Hepatocyte (in vitro differentiated cells): ENCODE measurements at places on chromosomes 2 and 18. TPM values are rescaled to one million over a fixed set of nuclear protein-coding genes. Genes with fewer than 3 reads are reported as not detected.

Gene SKA1
- 1.5 and 4.0 TPM in 2 replicates for polyA plus RNA-seq

Gene SULT1C2
- 11.4 and 15.3 TPM in 2 replicates for polyA plus RNA-seq

Gene EMX1
- polyA plus RNA-seq: 0.16 and 0.34 TPM in 2 replicates

Gene GCG
- polyA plus RNA-seq: 4.4 and 100 TPM in 2 replicates

Gene CCDC141
- polyA plus RNA-seq: 3.0 and 3.8 TPM in 2 replicates

Gene STARD6
- polyA plus RNA-seq: 0.18 and 0.81 TPM in 2 replicates

Gene KIF1A
- 16.1 and 19.9 TPM in 2 replicates for polyA plus RNA-seq

Gene EGR4
- polyA plus RNA-seq: 0.78 and 1.9 TPM in 2 replicates

Gene VAMP5
- polyA plus RNA-seq: 36.1 TPM in 2 replicates

Gene MC4R
- polyA plus RNA-seq: not detected in 2 replicates

Gene FBXO48
- 0.36 and 0.58 TPM in 2 replicates for polyA plus RNA-seq

Gene HNMT
- 16.4 and 23.4 TPM in 2 replicates for polyA plus RNA-seq

Gene TMEM169
- polyA plus RNA-seq: 0.91 and 0.97 TPM in 2 replicates

Gene SPHKAP
- polyA plus RNA-seq: not detected in 2 replicates

DNA sequence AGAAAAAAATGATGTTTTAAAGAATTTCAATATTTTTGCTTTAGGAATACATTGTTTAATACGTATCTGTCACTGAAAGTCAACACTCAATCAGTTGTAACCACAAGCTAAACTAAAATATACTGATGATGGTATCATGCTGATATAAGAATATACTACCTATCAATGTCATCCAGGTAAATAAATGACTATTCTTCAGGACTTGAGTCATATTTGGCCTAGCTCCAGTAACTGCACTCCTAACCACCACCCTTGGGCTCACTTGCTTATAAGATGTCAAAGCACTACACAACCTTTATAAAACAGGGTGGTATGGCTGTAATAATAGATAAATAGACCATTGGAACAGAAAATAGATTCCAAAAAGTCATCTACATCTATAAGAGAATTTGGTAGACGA, 48.8 kb downstream of the RND3 start:
- no peak for DNase-seq

- DNase-seq: no peak
These were observed 10.7 kb upstream of the HPCAL1 start for GRCh38 chr2:10292033-10292432.

- peak; percentile 42 for DNase-seq
These were observed 76.9 kb upstream of the AGAP1 start for GRCh38 chr2:235416858-235417499.

DNA sequence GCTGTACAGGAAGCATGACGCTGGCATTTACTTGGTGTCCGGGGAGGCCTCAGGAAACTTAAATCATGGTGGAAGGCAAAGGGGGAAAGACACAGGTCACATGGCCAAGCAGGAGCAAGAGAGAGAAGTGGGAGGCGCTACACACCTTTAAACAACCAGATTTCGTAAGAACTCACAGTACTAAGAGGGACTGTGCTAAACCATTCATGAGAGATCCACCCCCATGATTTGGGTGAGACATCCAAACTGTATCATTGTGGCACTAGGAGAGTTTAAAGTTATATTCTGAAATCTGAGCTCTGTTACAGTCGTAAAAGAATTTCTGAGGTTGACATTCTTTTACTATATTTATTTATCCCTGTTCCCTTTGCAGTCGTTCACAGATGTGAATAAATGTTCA, 116.6 kb downstream of the ICA1L start:
- DNase-seq: no peak

- DNase-seq: peak; percentile 39
These were observed 127.5 kb upstream of the MMADHC start for GRCh38 chr2:149715005-149715592.

DNA sequence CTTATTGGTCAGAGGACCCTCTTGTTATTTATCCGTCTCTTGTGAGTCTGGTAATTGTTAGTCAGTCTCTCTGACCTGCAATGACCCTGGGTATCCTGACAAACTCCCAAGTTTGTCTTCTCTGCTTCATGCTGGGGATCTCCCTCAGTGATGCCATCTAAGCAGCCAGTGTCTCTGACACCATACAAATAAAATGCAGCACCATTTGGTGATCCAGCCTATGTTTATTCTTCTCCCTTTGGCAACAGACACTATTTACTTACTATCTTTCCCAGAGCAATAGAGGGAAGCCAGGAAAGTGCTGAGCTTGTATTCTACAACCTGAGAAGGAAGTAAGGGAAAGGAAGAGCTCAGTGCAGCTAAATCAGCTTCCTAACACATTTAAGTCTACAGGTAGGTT, 15.9 kb downstream of the SERPINE2 start:
- peak; percentile 19 for DNase-seq

GRCh38 chr2:229861431-229861830, 60.4 kb downstream of the TRIP12 start:
- DNase-seq: no peak

DNA sequence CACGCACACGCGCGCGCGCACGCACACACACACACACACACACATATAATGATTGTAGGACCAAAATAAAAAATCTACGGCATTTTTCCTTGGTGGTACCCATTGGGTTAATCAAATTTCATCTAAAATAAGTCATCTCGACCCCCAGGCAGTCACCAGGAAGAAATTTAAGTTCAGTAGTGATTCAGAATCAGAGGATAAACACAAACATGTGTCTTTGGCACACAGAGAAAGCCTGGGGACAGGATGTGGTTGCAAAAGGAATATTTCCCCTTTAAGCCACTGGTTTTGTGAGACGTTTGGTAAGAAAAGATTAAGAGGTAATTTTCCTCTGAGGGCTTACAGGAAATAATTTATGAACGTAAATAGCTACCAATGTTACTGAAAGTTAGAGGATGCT, 171.6 kb upstream of the PIEZO2 start:
- no peak for DNase-seq

- DNase-seq: peak; percentile 49
These were observed 558 bp upstream of the GAREM2 start for GRCh38 chr2:26172189-26172870.

DNA sequence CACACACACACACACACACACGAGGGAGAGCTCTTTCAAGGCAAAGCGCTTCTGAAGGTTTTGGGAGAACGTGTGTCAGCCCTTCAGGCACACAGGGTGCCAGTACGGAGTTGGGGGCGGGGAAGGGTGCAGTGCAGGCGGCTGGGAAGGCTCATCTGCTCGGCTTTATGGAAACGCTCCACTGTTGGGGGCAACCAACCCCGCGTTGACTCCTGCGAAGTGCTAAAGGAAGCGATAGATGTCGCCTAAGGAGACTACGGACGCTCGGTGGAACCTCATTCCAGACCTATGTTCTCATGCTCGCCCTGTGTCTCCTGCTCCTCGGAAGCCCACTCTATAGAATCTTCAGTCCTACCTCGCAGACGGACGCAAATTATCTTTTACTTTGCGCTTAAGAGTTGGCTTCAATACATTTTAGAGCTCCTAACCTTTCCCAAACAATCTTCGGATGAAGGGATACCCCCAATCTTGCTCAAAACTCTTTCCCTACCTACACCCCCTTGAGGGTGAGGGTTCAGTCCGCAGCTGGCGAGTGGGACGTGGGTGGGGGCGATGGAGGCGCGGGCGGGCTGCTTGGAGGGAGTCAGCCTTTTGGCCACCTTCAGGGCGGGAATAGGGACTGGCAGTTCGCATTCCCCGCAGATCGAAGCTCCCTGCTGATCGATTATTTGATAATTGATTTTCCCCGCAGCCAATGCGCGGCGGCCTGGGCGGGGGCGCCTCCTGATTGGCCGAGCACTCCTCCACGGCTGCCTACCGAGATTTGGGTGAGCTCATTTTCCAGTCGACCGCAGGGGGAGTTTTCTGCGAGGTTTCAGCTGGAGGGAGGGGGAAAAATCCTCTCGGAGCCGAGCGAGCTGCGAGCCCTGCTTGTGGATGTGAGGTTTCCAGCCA, 1.9 kb upstream of the MEIS1 start:
- peak; percentile 95 for DNase-seq

GRCh38 chr2:10065773-10066055, 14.5 kb downstream of the CYS1 start:
- no peak for DNase-seq

DNA sequence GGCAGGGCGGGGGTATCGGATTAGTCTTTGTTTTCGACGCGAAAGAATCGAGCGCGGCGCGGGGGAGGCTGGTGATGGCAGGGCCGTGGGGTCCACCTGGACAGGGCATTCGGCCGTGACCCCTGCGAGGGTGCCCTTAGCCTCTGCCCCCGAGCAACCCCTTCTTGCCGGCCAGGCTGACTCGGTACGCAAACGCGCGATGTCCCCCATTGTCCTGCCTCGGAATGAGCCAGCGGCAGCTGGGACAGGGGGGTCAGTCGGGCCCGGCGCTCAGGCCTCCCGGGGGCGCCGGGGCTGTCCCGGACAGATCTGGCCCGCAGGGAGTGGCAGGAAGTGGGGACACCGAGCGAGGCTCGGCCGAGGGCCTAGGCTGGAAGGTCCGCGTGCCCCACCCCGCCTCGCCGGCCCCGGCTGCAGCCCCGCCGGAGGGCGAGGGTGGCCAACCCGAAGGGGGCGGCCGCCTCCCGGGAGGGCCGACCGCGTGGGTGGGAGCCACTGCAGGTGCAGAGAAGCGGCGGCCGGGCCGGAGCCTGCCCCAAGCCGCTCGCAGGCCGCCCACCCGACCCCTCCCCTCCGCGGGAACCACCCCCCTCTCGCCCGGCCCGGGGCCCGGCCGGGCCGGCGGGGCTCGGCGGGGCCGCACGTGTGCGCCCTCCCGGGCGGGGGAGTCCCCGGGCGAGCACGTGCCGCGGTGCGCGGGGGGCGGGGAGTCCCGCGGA, at the start of gene TET3:
Gene TET3 (plus strand): TSS at position 708 of the 719 bp plus-strand sequence. CDS start 1,494 bp downstream, outside the sequence.
- DNase-seq: peak; percentile 81

- DNase-seq: no peak
These were observed 66.5 kb downstream of the PXDN start for GRCh38 chr2:1677821-1678165.

DNA sequence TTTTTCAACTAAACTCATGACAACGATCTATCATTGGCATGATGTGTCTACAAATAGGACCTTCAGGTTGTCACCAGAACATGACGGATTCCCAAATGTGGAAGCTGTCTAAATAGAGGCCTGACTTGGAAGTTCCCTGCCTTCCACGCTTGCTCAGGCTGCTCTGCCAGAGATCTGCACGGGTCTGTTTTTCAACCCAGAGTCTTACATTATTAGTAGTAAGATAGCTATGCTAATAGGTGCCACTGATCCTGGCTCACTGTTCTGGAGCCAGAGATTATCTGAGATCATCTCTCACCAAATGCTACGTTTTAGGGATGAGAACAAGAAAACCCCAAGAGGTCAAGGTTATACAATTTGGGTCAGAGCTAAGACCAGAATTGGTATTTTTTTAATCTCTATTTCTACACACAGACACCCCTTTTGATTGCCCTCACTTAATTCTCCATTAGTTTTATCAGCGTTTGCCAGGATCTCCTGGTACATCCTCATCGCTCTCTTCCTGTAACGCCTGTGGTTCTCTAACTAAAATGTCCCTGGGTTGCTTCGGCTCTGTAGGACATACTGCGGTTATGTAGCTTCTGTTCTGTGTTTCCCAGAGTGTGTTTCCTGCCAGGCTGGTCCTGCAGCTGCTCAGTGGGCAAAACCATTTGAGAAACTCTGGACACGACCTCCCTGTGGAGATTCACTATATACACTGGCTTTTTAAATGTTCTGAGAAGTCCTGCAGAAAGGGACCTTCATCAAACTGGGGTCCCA, 5.7 kb downstream of the CDC42EP3 start:
- DNase-seq: no peak

DNA sequence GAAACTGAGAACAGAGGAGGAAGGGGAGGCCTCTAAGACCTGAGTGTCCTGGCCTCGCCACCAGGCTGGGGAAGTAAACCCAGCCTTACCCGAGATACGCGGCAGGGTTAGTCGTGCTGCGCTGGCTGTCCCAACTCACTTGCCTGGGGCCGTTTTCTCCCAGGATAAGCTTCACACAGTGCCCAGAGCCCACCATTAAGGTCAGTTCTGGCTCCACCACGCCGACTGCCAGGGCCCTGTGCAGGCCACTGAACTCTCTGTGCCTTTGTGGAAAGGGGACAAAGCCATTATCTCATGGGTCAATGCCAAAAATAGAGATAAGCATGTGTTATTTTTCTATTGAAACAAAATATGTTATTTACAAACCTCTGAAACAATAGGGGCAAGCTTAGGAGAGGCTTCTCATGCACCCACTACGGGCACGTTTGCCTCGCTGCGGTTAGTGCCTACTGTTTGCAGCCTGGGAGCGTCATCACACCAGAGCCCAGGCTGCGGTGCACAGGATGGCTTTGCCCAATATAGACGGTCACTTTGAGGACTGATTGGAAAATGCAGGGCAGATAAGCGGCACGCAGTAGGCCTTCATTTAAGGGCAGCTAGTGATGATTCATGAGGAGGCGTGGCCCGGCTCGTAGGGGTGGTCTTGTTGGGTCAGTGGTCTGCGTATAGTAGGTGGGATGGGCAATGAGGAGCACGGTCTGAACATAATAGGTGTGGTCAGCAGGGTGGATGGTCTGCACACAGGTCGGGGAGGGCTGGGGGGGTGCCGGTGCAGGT, 242.1 kb downstream of the GLI2 start:
- DNase-seq: no peak

DNA sequence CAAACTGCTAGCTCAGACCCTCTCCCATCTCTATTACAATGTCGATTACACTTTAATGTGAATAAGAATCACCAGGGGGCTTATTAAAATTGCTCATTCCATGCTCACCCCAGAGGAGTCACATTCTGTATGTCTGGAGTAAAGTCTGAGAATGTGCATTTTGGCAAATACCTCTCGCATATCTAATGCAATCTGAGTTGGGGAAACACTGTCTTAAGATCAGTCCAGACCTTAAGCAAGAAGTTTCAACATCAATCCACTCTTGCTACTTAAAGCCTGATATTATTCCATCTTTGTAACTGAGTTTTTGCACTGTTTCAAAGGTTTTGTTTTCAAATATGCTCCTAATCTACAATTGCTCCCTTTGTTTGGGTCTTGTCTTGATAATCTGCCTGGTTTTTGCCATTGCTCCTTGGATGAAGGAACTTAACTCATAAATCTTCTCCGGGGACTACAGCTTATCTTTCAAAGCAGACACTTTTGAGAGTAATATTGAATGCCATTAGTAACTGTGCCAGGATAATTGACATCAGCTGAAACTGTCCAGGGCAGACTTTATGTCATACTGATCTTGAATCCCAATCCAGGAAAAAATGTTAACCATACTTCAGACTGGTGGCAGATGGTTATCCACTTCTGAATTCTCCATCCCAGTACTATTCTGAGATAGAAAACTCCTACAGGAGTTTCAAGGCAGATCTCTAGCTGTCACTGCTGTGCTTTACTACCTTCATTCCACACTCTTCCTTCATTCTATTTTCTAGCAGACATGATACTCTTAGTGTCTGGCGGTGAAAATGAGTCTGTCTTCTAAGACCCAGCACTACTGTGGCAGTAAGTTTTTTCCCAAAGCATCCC, 200.9 kb downstream of the ERBB4 start:
- DNase-seq: no peak
